Activated naive CD4-positive, alpha-beta T cell (primary cell): ENCODE measurements at places on chromosomes 5 and 9.

- DNase-seq, result no peak
These were observed 74.8 kb downstream of the NR3C1 start for GRCh38 chr5:143328589-143329220.

GRCh38 chr5:107593009-107593408, 77.7 kb downstream of the EFNA5 start:
- no peak for DNase-seq

DNA sequence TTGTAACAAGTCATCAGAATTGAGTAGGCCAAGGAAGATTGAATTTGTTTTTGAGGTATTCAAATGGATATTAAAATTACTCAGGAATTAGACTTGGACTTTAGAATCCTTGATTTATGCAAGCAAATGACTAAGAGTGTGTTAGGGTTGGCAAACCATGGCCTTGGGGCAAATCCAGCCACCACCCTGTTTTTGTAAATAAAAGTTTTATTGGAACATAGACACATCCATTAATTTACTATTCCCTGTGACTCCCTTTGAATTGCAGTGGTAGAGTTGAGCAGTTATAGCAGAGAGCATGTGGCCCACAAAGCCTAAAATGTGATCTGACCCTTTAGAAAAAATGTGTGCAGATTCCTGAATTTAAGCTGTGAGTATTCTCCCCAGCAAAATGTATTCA, 115.6 kb downstream of the WDR70 start:
- no peak for DNase-seq

DNA sequence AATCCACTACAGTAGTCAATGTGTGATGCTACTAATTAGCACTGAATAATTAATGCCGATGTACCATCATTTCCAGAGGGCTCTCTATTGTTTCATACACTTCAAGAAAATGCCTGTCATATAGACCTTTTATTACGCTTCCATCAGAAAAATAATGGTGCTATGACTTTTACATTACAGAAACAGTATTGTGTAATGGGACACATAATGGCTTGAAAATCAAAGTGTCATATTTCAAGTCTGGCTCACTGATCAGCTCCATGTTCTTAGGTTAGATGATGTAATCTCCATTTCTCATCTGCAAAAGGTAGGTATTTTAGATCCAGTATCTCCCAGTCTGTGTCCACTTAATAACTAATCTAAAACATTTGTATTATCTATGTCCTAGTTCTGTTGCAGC, 990.6 kb upstream of the TYRP1 start:
- DNase-seq, result no peak

DNA sequence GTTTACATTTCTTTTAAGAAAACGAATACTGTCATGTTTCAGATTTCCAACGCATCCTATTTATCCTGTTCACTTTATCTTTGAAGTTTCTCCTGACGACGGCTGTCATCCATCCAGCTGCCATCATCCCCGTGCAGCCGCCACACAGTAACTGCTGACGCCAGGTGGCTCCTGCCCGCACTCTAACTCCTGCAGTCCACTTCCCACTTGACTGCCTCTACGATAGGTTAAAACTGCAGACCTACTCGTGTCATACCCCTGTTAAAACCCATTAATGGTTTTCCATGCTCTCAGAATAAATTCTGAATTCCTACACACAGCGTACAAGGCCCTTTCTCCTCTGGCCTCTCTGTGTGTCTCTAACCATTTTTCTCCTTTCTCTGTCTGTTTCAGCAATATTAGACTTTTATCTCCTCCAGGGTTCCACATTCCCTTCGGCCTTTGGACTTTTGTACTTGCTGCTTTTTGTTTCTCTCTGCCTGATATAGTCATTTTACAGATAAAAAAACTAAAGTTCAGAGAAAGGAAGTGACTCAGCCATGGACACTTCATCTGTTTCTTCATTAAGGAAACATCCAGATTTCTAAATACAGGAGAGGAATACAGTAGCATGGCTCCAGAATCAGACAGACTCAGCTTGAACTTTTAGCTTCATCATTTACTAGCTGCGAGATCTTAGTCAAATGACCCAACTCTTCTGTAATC, 84.9 kb downstream of the ADAMTS12 start:
- no peak for DNase-seq

DNA sequence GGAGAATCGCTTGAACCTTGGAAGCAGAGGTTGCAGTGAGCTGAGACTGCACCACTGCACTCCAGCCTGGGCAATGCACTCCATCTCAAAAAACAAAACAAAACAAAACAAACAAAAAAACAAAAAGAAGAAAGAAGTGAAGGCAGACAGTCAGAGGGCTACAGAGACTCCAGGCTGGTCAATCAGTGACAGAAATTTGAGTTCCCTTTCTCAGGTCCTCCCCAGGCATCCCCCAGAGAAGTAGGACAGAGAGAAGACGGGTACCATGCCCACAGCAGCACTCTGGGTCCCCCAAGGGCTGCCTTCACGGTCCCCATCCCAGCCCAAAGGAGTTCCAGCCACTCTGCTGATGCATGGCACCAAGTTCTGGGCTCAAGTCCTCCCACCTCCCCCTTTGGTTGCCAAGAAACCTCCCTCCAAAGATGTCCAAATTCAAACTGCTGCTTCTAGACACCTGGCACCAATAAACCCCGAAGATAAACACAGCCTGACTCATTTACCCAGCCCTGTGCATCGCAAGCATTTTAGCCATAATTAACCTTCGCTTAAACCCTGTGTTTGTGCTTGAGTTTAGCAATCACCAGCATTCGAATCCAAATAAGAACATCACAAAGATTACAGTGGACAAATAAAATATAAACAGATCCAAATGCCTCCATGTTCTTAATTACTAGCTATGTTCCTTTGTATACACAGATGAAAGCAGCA, 24.0 kb downstream of the SEMA4D start:
- DNase-seq, result no peak

DNA sequence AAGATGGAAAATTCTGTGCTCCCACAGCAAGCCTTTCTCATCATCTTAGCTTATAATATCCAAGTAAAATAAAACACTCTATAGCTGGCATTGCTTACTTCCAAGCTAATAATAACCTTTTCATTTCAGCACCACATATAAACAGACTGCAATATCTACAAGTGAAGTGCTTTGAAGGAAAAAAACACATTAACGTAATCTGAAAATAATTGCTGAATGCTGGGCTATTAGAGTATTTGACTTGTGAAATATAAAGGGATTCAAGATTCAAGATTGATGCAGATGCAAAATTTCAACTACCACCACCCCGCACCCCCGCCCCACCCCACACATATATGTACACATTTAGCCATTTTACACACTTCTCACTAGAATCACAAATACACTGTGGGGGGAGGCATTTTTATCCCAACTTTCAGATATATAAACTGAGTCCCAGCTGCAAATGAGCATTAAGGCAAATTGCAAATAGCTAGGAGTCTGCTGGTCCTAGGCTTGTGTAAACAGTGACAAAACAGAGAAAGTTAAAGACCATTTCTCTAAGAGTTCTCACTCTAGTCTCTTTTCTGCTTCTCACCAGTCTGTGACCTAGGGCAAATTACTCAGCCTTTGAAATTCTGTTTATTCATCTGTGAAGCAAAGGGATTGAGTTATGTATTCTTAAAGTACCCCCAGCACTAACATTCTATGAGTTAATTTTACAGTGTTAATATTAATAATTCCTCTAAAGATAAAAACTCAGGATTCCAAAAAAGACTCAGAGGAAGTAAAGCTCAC, 489.4 kb downstream of the PRELID2 start:
- no peak for DNase-seq

- DNase-seq, result no peak
These were observed 4.5 kb downstream of the FCN1 start for GRCh38 chr9:134913041-134913712.

- no peak for DNase-seq
These were observed 385.3 kb upstream of the RIOK2 start for GRCh38 chr5:97568382-97568781.

- DNase-seq, result no peak
These were observed 4.4 kb upstream of the IRX1 start for GRCh38 chr5:3590967-3591900.

- no peak for DNase-seq
These were observed 242.3 kb downstream of the PSAT1 start for GRCh38 chr9:78539188-78539587.

GRCh38 chr5:48192-48591, 43.8 kb upstream of the PLEKHG4B start:
- DNase-seq, result no peak

- no peak for DNase-seq
These were observed 23.6 kb downstream of the SCAI start for GRCh38 chr9:125119643-125120286.

GRCh38 chr9:127572961-127573721, 38.9 kb upstream of the STXBP1 start:
- DNase-seq, result no peak

GRCh38 chr5:95853490-95853889, 31.0 kb upstream of the GLRX start:
- DNase-seq, result no peak

- DNase-seq, result no peak
These were observed 11.6 kb upstream of the CETN3 start for GRCh38 chr5:90421136-90421535.

GRCh38 chr5:7261049-7261448, 134.9 kb upstream of the ADCY2 start:
- DNase-seq, result no peak
